Activated T-helper 1 cell treated with anti-CD3 and anti-CD28 coated beads, Interleukin-2, amount 50 U/mL, for 16 hours (primary cell): ENCODE measurements at places on chromosomes 1 and 21.

DNA sequence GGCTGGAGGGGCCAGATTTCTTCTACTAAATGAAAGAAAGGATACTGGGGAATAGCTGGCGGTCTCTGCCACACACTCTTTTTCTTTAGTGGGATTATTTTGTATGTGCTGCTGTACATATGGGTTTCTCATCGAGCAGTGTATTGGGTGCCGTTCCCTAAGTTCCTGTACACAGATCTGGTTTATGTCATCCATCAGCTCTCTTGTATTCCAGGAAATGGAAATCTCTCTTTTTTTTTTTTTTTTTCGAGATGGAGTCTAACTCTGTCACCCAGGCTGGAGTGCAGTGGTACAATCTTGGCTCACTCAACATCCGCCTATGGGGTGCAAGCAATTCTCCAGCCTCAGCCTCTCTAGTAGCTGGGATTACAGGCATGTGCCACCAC is 27.0 kb upstream of the NID1 start:
- DNase-seq = no peak

DNA sequence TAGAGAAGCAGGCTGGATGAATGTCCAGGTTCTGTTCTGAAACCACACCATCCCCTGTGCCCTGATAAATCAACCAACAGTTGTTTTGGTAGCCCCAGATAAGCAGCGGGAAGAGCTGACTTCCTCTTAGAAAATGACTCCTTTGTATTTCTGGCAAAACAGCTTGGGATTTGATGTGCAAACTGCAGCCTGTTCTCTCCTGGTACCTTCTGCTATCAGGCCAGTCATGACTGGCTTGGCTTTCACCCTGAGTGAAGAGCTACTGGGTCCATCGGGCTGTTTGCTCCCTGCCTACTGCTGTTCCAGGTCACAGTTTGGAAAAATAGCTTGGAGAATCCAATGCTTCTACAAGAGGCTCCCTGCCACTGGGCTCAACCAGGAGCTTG is 116.8 kb downstream of the DTL start:
- no peak for DNase-seq

DNA sequence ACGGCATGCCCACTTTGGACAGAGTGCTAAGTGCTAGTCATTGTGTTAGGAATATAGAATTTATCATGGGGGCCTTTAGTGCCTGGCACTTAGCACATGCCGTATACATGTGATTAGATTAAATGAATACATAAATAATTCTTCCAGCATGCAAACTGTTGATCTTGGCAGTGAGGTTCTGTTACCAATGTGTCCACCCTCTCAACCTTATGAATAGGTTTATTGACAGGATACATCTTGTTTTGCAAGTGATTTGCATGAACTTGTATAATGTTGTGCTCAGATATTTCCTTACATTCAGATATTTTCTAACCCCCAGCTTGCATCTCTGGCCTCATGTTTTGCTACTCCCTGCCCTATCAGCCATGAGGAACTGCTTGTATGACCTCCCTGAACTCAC is 60.3 kb upstream of the ZNF648 start:
- no peak for DNase-seq

DNA sequence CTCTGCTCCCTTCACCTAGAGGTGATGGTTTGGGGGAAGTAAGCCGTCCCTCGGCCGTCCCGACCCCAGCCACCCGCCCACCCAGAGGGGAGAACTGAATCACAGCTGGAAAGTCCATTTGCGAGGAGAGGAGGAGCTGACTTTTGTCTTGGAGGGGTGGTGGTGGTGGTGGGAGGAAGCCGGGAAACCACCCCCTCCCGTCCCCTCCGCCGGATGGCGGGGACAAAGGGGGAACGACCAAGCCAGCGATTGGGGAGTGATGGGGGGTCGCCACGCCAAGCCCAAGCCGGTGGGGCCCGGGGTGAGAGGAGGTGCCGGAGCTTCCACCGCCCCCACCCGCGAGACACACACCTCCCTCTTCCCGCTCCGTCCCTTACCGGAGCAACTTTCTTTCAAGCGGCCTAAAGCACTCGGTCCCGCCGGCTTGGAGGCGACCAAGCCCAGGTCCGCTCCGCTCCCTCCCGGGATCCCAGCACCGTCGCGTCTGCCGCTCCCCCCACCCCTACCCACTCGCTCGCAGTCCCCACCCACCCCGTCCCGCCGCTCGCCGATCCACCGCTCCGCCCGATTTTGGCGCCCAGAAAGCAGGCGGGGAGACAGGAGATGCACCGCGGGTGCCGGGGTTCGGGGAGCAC is 540 bp downstream of the ARHGEF2 start:
- DNase-seq = no peak

- DNase-seq = no peak
Measured at GRCh38 chr21:31786164-31786920, 54.4 kb upstream of the SCAF4 start.

- DNase-seq = no peak
Measured at GRCh38 chr1:22503721-22504410, 52.2 kb downstream of the ZBTB40 start.
